ENCODE measurements at places on chromosomes 16 and 17. TPM values are rescaled to one million over a fixed set of nuclear protein-coding genes. Genes with fewer than 3 reads are reported as not detected.
A peak's percentile ranks its signal among the peaks of the same experiment; 100 is the strongest.

GRCh38 chr16:70796301-70796700 is 4.7 kb downstream of the VAC14 start:
- no peak for DNase-seq

DNA sequence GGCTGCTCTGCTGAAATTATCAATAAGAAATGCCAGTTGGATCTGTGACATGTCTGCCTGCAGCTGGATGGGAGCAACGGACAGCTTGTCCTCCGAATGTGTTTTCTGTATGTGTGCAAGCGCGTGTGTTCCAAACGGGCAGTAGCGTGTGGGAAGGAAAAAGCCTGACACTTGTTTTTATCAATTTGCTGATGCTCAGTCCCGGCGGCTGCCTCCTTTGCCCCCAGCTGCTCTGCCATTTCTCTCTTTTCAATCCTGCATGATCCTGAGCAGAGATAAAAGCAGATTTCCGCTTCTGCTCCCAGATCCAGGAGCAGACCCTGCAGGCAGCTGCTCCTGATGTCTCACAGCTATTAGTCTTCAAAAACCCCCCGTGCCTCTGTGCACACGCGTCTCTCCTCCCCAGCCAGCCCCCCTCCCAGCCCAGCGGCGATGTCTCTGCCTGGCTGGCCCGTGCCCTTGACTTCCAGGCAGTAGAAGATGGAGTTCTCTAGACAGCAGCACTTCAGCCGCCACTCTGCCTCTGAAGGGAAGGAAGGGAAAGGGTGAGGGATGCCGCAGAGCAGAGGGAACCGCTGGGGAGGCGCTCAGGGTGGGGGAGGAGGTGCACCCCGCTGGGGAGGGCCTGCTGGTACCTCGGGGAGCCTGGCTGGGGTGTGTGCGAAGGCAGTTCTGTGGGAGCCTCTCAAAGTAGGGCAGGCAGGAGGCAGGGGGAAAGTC is 4.1 kb downstream of the PRCD start:
- no peak for DNase-seq

PTX4 gene
- total RNA-seq: under 0.01 TPM

DNA sequence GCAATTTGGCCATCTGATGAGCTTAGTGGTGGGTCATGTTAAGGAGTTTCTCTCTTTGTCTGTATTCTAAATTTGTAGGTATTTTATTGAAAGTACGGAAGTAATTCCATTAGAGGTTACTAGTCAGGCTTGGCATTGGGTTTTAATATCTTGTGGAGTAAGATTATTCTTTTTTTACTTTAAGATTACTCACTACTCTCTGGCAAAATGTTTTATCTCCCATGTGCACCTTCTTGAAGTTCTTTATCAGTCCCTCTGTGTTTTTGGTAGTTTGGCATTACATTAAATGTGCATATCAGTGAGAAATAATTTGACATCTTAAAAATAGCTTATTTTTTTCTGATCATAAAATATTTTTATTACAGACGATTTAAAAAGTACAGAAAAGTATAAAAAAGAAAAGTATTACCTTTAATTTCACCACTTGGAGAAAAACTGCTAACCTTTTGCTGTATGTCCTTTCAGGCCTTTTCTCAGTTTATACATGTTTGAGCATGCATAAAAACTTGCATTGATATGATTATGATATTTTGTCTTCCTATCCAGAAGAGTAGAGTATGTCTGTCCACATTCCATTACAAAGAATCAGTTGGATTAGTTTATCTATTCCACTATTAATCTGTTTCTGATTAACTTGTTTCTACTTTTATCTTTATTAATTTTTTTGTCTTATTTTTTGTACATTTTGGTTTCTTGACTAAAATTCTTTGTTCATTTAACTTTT is 198.3 kb downstream of the SPECC1 start:
- no peak for DNase-seq

GRCh38 chr16:46711106-46712058 is 21.9 kb downstream of the ORC6 start:
- no peak for DNase-seq

SPNS2 gene
- total RNA-seq: 71.4 TPM

- no peak for DNase-seq
Observed at GRCh38 chr17:17066021-17066420, 23.8 kb downstream of the MPRIP start.

DNA sequence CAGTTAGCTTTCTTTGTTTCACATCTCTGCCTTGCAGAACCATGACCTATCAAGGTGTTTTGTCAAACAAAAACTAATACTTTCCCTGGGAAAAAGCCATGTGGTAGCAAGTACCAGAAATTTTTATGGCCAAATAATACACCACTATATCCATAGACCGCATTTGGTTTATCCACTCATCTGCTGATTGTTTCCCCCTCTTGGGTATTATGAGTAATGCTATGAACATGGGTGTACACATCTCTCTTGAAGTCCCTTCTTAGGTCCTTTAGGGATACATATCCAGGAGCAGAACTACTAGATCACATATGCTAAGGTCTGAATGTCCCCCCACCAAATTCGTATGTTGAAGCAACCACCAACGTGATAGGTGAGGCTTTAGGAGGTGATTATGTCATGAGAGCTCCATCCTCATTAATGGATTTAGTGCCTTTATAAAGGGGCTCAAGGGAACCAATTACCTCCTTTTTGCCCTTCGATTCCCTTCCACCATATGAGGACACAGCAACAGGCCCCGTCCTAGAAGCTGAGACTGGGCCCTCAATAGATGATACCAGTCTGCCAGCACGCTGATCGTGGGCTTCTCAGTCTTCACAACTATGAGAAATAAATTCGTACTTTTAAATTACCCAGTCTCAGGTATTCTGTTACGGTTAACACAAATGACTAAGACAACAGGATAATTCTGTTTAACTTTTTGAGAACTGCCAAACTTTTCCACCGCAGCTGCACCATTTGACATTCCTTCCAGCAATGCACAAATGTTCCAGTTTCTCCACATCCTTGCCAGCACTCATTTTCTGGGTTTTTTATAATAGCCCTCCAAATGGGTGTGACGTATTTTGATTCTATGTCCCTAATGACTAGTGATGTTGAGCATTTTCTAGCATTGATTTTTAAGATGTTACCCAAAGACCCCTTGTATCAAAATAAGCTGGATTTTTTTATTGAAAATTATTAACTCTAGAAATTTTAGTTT is 30.0 kb downstream of the SIAH1 start:
- no peak for DNase-seq

GRCh38 chr17:76585649-76586593 is at the start of gene ST6GALNAC2:
Gene ST6GALNAC2, minus strand, starts transcription at chr17:76585860. Its CDS starts 52 bp downstream, at chr17:76585808.
- DNase-seq: peak; percentile 64

SYT17 gene
- total RNA-seq: 4.4 TPM

DNA sequence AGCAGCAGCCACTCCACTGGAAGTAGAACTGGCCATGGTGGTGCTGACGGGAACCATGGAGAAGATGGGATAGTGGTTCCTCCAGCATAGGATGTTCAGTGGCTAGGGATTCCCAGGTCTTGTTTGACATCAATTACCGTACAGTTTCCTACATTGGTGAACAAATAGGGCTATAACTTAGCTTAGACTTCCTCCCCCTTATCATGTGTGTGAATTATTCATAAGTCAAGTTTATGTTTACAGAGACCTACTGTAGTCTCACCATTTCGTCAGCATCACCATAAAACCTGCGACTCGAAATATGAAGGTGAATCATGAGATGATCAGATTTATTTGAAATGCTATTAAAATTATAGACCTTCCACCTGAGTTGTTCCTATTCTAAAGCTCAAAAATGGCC is 1.2 kb downstream of the KRTAP2-3 start:
- no peak for DNase-seq

DNAH2 gene
- 0.20 TPM for total RNA-seq

SNRNP25 gene
- 14.1 TPM for total RNA-seq

ALOXE3 gene
- not detected for total RNA-seq

DNA sequence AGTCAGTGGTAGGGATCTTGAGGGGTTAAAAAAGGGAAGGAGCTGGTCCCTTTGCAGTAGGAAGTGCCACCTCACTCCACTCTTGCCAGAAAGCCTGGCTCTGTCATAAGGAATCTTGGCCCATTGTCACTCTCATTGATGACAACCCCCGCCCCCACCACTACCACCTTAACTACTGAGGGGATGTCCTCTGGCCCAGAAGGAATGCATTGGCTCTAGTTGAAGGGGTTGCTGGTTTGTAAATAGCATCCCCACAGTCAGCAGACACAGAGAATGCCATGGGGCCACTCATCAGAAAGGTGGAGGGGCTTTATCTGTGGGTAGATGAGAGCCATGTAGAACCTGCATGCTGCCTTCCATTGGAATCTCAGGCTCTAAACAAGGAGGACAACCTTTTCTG is 316.2 kb downstream of the WWOX start:
- DNase-seq: no peak

OTOP3 gene
- total RNA-seq: not detected

DNA sequence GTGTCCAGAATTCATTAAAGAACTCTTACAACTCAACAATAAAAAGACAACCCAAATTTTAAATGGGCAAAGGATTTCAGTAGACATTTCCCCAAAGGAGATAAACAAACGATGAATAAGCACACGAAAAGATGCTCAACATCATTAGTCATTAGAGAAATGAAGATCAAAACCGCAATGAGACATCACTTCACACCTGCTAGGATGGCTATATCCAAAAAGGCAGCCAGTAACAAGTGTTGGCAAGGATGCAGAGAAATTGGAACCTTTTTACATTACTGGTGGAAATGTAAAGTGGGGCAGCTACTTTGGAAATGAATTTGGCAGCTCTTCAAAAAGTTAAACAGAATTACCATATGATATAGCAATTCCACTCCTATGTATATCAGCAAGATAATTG is 42.0 kb downstream of the PITPNM3 start:
- DNase-seq: no peak

TNFRSF17 gene
- total RNA-seq: not detected

MLKL gene
- 10.9 TPM for total RNA-seq

DNA sequence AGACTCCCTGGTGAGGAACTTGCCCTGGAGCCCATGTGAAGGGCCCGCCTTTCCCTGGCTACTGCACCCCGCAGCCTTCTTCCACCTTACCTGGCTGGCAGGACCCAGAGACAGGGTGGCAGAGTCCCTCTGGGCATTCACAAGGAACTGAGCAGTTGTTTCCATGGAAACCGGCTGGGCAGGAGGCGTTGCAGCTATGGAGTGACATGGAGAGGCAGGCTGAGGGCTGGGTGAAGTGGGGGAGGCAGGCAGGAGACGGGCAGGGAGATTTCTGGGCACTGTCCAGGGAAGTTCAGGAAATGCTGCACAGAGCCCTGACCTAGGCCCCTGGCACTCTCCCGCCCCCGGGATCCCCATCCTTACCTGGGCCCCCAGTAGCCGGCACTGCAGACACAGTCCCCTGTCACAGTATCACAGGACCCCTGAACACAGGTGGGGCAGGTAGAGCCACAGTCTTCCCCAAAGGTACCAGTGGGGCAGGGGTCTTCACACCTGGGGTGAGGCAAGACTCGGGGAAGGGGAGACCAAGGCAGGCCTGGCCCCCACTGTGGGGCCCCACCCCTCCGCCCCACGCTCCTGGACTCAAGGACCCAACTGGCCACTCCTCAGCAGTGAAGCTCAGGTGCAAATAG is 5.9 kb downstream of the SCARF1 start:
- DNase-seq: no peak

HBQ1 gene
- not detected for total RNA-seq

GRCh38 chr17:49548506-49549310 is 27.0 kb upstream of the NXPH3 start:
- DNase-seq: peak; percentile 35

RNF157 gene
- total RNA-seq: 0.22 TPM

- DNase-seq: no peak
Observed at GRCh38 chr17:47810200-47810821, 11.3 kb downstream of the OSBPL7 start.

DNA sequence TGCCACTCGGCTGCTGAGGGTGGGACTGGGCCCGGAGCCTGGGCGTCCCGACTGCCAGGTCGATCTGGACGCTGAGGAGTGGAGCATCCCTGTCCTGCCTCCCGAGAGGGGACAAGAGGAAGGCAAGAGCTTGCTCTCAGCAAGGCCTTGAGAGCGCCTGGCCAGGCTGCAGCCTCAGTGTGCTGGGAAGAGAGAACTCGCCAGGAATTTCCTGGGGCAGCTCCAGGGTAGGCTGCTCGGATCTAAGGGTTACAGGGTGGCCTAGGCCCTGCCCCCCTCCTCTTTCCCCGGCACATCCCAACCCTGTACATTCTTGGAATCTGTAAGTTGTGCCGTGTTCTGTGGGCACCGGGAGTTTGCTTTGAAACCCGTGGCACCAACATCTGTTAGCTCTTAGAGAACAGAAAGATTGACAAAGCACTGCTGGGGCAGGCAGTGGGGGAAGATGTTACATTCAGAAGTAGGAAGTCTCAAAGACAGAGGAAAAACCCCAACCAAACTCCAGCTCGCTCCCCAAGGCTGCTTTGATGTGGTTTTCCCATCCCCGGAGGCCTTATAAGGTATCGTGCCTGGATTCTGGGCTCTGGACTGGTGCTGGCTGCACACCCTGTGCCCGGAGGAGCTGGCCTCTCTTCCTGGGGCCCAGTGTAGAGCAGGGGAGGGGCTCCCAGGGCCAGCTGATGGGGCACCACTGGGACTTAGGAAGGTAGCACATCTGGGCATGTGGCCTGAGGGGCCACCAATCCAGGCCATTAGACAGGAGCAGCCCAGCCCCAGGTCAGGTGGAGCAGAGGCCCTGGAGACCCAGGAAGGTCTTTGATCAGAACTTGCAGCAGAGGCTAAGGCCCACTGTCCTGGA is 55.2 kb downstream of the NKD1 start:
- DNase-seq: no peak

DNA sequence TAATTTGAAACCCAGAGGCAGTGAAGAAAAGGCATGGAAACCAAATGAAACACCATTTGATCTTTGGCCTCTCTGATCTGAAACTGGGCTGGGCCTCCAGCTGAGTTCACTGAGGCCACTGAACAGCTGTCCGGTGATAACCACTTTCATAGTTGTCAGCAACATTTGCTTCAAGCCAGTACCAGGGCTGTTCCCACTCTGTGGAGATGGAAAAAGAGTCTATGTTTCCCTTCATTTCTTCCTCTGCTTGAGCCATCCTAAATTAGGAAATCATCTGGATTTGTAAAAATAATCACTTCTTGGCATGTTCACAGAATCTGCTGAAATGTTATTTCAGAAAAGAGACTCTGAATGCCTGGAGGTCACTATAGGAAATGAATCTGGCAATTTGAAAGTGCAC is 119.3 kb downstream of the STX8 start:
- DNase-seq: peak; percentile 97

DNA sequence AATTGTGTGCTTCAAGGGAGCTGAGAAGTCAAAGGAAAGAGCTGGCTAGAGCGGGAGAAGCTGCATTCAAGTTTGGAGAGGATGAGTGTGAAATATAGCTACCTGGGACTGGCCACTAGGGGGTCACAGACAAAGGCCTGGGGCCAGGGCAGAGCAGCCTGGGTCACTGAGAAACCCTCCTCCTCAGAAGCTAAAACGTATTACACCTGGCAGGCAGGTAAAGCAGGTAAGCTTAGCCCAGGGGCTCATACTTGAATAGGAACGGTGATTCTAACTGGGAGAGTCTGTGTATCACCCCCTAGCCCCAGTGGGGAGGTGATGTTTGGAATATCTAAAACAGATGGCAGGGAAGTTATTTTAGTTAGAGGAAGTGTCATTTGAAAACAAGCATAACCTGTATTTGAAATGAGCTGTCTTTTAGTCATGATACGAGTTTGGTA is 6.8 kb downstream of the KRT37 start:
- no peak for DNase-seq
